ENCODE measurements at places on chromosomes 11 and 22.

GRCh38 chr22:43039800-43040199, 24.9 kb upstream of the PACSIN2 start:
- DNase-seq = no peak

- no peak for DNase-seq
These were observed 31.6 kb upstream of the SHANK2 start for GRCh38 chr11:71283971-71284441.

GRCh38 chr22:31080164-31080847, 812 bp upstream of the SMTN start:
- DNase-seq = no peak

- DNase-seq = no peak
These were observed 137.7 kb upstream of the DDI1 start for GRCh38 chr11:103898577-103899336.

- DNase-seq = no peak
These were observed 30.8 kb upstream of the SLC22A12 start for GRCh38 chr11:64560139-64560771.

- no peak for DNase-seq
These were observed 130.7 kb downstream of the SOX6 start for GRCh38 chr11:16225623-16226022.

- peak; percentile 58 for DNase-seq
These were observed 333.9 kb downstream of the CADM1 start for GRCh38 chr11:115170133-115170815.

GRCh38 chr22:45453764-45454163, 40.3 kb downstream of the RIBC2 start:
- no peak for DNase-seq

- DNase-seq = no peak
These were observed 37.9 kb downstream of the ALG9 start for GRCh38 chr11:111833524-111833923.

DNA sequence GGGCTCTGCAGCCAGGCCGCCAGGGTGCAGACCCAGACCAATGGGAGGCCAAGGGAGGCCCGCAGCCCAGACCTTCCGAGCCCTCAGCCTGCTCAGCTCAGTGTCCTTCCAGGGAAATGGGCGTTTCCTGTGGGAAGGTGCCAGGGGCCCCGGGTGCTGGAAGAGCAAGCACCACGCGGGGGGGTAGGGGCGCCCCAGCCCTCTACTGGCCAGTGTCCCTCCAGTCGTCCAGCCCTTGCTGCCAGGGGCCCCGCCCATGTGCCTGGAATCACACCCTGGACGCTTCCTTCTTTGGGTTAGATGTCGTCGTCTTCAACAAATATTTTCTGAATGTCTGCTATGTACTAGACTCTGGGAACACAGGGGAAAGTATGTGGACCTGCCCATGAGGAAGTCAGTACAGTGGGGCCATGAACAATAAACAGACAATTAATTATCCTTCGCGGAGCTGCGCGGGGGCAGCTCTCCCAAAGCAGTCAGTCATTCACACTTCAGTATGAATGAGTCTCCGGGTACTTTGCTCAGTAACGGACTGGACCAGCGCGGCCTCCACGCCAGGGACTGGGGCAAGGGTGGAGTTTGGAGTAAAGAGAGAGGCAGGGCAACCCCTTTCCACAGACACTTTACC, 60.2 kb downstream of the CDKN1C start:
- DNase-seq = no peak

GRCh38 chr11:67024410-67024809, 1.5 kb downstream of the SYT12 start:
- DNase-seq = no peak

GRCh38 chr11:111513240-111513605, 1.0 kb upstream of the BTG4 start:
- DNase-seq = no peak

GRCh38 chr11:20056950-20057943, 103.0 kb downstream of the DBX1 start:
- DNase-seq = no peak

DNA sequence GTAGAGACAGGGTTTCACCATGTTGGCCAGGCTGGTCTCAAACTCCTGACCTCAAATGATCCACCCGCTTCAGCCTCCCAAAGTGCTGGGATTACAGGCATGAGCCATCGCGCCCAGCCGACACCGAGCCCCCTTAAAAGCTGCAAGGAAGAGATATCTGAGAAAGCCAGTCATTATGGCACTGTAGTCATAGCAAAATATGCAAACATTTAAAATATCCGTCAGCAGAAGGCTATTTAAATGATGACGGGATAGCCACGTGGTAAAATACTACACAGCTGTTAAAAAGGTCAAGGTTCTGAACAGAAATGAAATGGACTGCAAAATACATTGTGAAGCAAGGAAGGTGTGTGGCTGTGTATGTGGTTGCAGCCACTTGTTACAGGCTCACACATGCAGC, 6.4 kb upstream of the CCDC88B start:
- no peak for DNase-seq

DNA sequence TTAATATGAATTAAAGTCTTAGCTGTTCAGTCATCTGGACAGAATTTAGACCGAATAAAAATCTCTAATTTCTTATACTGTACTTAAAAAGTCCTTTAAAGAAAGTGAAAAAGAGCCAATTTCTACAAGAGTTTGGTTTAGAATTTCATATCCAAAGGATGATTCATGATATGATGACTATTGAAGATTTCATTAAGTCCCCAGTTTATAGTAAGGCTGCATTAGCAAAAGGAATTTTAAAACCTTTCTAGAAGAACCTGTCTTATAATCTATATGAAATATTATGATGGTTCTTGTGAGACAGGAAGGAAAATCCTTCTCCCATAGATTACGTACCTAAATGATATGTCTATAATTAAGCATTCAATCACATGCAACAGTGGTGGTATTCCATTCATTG, 34.8 kb downstream of the TSG101 start:
- DNase-seq = no peak

Data from nephron progenitor cell (in vitro differentiated cells).